ENCODE measurements at places on chromosomes 2 and 18.

DNA sequence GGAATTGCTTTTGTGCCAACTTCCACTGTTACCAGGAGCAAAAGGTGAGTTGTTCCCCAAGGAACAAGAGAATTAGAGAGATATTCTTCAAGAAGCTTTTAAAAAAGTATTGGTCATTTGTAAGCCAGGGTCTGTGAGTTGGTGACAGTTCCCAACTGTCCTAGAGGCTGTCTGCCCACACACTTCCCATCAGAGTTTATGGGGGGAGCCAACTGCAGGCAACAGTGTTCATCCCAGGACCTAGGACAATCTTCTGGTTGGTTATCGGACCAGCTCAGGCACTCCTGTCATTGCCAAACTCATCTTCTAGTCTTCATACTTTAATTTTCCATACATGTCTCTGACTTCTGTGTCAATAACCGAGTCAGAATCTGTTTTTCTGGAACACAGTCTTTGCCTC lies 47.5 kb upstream of the SLC8A1 start:
- no peak for DNase-seq

- no peak for DNase-seq
These were observed 102.3 kb downstream of the CDCA7 start for GRCh38 chr2:173456960-173457359.

GRCh38 chr2:204030322-204030721 lies 93.8 kb downstream of the ICOS start:
- no peak for DNase-seq

GRCh38 chr2:1614564-1614963 lies 129.8 kb downstream of the PXDN start:
- DNase-seq = no peak

- no peak for DNase-seq
These were observed 61.9 kb downstream of the PLEKHA3 start for GRCh38 chr2:178542161-178542560.

GRCh38 chr2:1246239-1246638 lies 167.0 kb upstream of the TPO start:
- no peak for DNase-seq
